ENCODE measurements at places on chromosomes 3 and 15.

GRCh38 chr3:180875124-180875698, 37.3 kb upstream of the FXR1 start:
- no peak for DNase-seq

DNA sequence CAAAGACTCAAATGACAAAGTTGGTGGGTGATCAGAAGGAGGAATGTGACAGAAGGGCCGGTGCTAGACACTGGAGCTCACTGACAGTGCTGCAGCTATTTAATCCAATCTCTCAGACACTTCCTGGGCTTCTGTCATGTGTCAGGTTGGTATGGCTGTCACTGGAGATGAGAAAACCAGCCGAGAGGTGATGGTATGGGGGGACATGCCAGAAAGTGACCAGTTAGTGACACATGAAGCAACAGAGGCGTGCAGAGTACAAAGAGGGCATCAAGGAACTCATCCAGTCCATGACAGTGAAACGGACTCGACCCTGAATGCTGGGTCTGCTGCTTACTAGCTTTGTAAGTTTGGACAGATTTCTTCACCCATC, 219.5 kb downstream of the CADPS start:
- DNase-seq, result no peak

DNA sequence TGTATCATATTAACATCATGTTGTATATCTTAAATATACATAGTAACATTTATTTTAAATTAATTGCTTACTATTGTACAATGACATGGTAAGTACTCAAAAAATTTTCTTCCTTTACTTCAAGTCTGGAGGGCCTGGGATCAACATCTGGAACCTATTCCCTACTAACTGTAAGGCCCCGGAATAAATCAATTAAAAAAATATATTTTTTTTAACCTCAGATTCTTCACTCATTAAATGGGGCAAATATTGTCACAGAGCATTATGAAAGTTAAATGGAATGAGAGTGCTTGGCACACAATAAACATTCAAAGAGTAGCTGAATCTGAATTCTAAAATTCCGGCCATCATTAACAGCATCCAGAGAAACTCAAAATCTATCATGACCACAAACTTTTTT, 16.5 kb downstream of the GSK3B start:
- DNase-seq, result no peak

- no peak for DNase-seq
These were observed 223.2 kb downstream of the MBNL1 start for GRCh38 chr3:152491922-152492321.

DNA sequence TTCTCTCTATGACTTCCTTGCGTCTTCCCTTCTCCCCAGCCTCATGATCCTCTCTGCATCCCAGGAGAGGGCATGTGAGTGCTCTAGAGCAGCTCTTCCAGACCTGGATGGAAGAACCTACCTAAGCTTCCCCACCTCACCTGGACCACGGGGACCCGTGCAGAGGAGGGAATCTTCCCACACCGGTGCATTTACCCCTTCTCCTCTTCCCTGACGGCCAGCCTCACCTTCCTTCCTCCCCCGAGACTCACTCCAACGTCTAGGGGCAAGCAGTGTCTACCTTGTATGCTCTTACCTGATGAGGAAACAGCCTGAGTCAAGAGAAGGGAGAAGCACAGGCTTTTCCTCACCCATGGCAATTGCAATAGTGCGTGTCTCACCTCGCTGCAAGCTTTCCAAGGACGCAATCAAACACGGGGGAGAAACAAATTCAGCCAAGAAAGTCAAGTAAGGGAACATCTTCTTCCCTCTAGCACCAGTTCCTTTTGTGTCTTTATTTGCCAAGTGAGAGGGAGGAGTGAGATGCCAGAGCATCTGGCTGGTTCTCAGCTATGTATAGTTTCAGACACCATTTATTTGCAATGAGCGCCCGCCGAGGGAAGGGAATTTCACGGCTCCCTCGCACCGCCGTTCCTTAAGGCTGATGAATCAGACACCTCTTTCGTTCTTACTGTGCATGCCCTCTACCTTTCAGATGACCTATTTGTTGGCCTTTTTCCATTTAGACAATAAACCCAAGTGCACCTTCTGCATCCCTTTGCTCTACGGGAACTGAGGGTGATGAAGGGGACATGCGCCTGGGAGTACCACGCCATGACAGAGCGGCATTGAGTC, 1.8 kb upstream of the CCR9 start:
- DNase-seq, result peak; percentile 16

GRCh38 chr15:88974392-88974791, 61.2 kb upstream of the MFGE8 start:
- DNase-seq, result no peak

DNA sequence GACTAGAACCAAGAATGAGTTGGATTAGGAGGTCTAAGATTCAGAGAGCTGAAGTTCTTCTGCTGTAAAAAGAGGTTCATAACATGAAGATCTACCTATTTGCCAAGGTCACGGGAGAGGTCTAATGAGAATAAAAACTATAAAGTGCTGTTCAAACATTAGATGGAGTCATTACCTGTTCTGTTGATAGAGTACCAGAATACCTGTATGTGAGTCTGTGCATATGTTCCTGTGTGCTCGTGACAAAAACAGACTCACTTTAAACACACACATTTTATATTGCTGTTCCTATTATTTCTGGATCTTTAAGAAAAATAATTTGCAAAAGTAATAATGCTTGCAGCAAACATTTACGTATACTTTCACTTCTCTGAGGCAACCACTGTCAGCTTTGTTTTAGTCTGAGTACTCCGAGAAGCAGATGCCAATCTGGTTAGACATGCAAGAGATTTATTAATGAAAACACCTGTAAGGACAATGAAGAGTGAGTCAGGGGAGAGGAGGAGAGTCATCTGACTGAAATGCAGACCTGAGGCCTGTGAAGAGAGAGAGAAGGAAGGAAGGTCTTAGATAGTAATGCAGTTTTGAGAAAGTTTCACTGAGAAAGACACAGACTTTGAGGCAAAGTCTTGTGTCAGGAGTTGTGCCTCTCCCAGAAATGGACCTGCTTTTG, 221.2 kb downstream of the SQOR start:
- DNase-seq, result no peak

DNA sequence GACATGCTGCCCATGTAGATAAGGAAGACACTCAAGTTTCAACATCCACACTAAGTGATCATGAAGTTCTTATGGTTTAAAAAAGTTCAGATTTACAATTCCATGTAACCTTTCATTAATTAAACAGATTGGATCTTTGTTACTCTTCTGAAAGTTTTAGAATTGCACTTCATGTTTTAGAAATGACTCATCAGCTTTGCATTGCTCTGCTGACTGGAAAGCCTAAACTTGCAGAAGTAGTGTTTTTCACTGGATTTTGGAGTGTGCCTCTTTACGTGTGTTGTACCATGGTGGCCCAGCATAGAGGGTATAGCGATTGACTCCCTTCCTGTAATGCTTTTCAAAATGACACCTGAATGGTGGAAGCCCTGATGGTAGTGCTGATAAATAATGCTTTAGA, 157.9 kb downstream of the BBX start:
- DNase-seq, result peak; percentile 47

DNA sequence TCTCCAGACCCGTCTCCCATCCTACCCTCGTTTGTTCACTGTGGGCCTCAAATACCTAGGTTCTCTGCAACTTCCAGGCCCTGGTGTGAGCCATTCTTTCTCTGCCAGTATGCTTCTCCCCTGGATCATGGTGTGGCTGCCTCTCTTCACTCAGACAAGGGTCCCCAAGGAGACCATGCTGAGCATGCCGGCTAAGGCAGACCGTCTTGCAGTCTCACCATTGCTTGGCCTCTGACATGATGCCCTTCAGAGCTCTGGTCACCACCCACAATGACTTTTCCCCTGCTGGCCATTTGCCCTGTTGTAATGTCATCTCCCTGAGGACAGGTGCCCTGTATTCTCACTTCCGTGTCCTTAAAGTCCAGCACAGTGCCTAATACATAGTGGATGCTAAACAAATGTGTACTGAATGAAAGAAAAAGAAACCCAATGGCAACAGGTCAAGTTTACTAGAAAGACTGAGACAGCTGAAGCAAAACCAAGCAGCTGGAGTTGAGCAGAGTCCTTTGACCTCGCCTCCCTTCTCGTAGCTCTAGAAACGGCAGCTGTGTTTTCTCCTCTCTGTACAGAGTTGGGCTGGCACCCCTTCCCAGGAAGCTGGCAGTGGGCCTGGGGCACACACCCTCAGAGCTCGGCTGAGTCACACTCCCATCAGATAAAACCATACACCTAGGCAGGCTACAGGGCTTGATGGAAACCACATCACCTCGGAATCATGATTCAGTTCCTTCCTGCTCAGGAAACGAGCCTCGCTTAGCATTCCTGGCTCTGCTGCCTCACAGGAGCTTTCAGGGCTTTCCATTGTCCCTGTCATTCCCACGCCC, 8.6 kb downstream of the TLR9 start:
- peak; percentile 57 for DNase-seq

DNA sequence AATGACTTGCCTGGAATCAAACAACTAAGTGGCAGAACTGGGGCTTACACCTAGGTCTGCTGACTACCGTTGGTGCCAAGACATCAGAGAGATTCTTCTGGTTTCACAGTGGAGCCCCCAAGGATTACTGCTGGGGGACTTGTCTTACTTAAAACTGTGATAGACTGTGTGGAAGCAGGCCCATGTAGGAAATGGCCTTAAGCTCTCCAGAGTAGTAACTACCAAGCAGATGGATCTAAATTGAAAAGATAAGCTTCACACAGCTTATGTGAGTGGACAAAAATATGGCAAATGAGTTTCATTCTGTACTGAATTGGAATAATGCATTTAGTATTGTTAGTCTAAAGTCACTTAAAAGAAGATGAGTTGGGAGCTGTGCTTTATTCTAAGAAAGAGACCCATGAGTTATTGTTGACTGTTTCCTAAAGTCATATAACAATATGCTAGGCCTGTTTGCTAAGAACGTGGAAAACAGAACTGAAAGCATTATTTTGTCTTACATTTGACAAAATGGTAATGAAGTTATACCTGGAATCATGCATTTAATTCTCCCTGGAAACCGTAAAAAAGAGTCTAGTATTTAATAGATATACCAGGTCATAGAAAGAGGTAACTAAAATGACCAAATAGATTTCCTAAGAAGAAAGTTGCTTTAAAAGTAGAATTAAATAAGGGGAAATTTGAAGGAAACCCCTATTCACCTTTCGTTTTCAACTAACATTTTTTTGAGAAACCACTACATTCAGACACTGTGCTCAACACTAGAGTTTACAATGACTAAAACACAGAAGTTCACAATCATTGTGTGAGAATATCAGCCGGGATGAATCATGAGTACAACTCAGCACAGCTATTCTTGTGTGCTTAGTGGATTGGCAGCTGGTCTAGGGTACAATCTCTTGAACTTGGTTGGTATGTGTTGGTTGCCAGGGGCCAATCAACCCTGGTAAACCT, 13.0 kb upstream of the MAPK6 start:
- peak; percentile 94 for DNase-seq

DNA sequence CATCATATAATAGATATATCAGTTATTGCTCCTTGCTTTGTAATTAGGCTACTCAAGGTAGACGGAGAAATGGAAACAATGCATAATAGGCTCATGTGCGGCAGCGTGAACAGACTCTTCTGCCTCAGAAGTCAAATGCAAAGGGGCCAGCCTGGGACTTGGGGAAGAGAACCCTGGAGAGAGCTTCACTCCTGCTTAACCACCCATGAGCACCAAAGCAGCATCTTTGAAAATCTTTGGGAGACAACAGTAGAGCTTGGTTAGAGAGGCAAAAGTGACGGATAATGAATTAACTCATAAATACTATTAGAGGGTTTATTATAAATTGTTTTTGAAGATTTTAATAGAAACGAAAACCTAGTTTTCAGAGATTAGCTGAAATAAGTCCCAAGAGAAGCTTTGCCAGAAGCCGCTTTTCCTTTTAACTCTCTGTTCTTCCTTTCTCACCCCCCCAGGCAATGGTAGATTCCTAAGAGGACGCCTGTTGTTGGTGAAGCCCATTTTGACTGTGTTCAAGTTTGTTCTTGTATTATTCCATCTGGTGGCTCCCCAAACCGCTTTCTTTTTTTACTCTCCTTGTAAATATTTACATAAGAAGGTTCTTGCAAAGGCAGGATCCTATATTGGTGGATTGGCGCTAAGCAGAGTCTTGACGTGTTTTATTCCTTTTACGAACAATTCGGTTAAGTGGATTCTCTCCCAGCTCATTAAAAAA, 196.0 kb upstream of the TPRG1 start:
- DNase-seq, result no peak

- no peak for DNase-seq
These were observed 22.6 kb upstream of the SCG3 start for GRCh38 chr15:51658664-51659063.

DNA sequence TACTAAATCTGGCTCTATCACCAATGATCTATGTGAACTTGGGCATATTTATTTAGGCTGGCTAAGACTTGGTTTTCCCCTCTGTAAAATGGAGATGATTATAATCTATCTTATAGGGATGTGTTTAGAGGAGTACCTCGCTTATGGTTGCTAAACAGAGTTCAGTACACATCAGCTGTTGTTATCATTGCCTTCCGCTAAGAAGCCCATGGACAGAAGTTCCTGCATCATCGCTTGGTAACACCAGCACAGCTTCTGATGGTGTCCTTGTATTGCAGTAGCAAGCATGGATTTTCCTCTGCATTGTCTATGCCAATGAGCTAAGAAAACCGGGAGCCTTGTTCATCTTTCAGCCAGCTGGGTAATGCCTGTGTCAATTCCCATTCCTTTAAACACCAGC, 73.1 kb upstream of the LRTM1 start:
- DNase-seq, result no peak

- no peak for DNase-seq
These were observed 40.8 kb downstream of the POLR2M start for GRCh38 chr15:57747206-57747896.

- DNase-seq, result no peak
These were observed 315.9 kb upstream of the TBL1XR1 start for GRCh38 chr3:177512945-177513814.

- no peak for DNase-seq
These were observed 112.4 kb upstream of the SPATA16 start for GRCh38 chr3:173253471-173253870.

GRCh38 chr3:5349343-5349742, 161.8 kb downstream of the EDEM1 start:
- DNase-seq, result no peak

- no peak for DNase-seq
These were observed 358.4 kb upstream of the NR2F2 start for GRCh38 chr15:95972041-95972553.

DNA sequence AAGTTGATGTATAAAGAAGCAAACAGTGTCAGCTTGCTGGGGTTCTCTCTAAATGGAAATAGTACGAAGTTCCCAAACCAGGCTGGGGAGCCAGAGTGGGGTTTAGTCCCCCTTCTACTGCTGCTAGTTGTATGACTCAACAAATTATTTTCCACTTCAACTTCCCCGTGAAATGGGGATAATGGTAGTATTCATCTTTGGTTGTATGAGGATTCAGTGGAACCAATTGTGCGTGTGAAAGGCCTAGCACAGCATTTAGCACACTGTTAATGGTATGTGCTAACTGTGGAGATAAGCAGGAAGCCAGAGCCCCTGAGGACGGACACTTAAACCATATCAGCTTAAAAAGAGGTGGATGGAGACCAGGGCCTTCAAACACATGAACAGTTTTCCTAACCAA, 4.2 kb downstream of the SORD start:
- DNase-seq, result no peak

DNA sequence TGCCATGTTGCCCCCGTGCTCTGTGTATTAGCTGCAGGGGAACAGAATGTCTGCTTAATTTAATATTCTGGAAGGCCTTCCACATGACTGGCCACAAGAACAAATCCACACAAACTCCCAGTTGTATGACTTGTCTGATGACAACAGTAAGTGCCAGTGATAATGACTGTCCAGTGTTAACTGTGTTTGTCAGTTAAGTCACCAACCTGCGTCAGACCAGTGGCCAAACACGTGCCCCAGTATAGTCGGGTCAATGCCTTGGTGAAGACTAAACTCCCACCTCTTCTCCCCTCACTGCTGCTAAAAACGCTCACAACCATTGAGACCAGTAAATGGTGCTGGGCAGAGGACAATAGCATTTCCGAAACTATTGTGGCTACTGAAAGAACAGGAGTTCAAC, 9.8 kb upstream of the ATP13A5 start:
- no peak for DNase-seq
